Retinal pigment epithelial cell (primary cell): ENCODE measurements at places on chromosomes 7 and 10.

- peak; percentile 13 for DNase-seq
Measured at GRCh38 chr7:96211954-96212353, 109.9 kb downstream of the SLC25A13 start.

DNA sequence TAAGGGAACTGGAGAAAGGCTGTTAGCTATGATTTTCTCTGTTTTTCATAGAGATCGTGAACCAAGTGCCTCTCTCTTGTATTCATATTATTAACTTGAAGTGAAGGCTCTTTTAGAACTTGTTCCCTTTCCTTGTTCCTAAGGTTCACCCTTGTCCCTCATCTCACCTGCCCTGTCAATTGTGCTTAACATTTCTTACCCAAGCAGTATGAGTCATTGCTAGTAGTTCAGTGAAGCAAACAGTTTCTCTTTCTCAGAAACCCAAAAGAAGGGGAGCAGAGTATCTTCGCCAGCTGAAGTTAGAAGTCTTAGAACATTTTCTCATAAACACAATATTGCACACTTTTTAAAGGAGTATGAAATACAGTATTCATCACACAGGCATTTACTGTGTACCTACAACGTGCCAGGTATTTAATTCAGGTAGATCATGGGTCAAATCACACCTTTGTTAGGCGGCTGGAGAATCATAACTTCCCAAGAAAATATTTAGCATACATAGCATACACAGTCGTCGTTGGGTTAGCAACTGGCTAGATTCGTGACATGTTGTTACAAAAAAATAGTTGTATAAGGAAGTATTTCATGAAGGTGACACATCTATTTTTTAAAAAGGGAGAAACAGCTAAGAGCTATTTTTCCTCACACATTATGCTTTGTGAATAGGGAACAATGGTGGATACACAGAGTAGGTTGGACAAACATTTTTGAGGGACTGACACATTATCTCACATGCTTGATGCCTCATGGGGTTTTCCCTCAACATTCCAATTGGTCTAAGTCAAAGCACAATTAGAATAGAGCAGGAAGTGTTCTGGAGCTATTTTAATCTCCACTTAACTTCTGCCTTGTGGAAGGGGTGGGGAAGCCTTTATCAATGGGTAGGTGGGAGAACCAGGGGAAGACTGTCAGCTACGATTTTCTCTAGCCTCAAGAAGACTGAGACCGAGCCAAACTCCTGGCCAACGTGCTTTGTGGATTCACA is 13.2 kb downstream of the HDAC9 start:
- DNase-seq, result peak; percentile 94

DNA sequence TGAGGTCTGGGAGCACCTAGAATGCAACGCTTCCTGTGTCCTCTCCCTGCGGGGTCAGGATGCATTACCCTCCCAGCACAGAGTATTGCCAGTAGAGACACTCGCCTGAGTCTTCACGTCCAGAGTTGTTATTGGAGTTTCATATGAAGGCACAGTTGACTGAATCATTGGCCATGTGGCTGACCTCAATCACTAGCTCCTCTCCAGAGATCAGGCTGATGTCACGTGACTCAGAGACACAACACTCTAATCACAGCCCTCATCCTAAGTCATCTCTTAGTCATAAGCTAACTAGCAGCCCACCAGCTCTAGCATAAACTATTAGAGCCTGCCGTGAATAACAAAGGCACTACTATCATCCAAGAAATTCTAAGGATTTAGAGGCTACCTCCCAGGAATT is 107.8 kb downstream of the HECW1 start:
- no peak for DNase-seq

GRCh38 chr10:21649454-21649872 is 115.4 kb downstream of the MLLT10 start:
- DNase-seq, result no peak
